ENCODE measurements at places on chromosomes 5 and 9. TPM values are rescaled to one million over a fixed set of nuclear protein-coding genes. Genes with fewer than 3 reads are reported as not detected.

- DNase-seq, result no peak
Observed at GRCh38 chr5:110354915-110355644, 371.4 kb downstream of the TMEM232 start.

The CCNO gene
- total RNA-seq, result not detected

The SSNA1 gene
- 63.9 TPM for total RNA-seq

The LRRC26 gene
- not detected for total RNA-seq

GRCh38 chr5:131747180-131748105 is 49.4 kb downstream of the FNIP1 start:
- peak; percentile 48 for DNase-seq

GRCh38 chr5:113253037-113253436 is 181.8 kb downstream of the TSSK1B start:
- DNase-seq, result no peak

DNA sequence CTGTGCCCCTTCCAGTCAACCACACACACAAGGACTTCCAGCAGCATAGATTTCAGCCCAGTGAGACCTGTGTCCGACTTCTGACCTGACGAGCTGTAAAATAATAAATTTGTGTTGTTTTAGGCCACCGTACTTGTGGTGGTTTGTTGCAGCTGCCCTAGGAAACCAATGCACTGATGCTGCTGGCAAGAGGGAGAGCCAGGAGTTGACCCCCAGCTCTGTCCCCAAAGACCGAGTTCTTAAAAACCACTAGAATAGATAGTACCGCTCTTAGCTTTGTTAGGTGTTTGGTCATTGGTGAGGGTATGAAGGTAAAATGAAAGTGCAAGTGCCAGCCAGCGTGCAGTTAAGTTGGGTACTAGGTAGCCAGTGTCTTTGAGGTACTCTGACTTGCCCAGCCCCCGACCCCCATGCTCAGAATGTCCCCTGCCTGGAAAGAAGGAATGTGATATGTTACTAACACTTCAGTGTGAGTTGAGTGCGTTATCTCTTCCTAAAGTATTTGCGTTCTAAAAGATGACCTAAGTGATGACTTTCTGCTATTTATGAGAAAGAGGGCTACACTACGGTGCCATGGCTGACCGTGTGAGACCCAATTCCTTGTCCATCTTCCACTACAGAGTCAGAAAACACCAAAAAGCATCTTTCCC is 185.6 kb downstream of the AOPEP start:
- no peak for DNase-seq

The PCDHAC1 gene
- total RNA-seq, result not detected

GRCh38 chr9:35557320-35557719 is 47.7 kb upstream of the TESK1 start:
- no peak for DNase-seq

DNA sequence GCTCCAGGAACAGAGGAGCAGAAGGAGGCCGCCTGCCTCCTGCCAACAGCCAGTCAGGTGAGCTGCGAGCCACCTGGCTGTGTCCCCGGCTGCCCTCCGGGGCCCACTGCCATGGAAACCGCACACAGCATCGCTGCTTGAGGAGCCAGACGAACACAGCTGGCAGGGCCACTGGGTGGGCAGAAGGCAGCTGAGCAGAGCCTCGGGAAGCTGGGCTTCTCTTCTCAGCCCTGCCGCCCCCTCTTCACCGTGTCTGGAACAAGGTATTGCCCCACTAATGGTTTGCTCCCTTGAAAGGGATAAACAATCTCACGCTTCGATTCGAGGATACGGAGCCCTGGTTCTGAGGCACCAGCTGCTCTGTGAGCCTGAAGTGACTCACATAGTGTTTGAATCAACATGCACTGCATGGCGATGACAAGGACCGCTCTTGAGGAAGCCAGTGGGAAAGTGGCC is 63.7 kb upstream of the RUFY1 start:
- DNase-seq, result peak; percentile 65

DNA sequence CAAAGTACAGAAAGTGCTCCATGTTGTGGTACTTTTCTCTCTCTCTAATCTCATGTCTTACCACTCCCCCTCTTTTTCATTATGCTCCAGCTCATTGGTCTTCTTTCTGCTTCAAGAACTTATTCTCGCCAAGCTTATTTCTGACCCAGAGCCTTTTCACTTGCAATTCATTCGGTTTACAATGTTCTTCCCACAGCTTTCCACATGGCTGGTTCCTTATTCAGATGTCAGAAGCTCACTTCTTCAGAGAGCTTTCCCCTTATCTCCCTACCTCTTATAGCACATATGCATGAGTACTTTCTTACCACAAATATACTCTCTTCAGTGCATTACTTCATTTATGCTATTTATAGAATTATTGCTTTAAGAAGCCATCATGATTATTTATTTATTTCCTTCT is 338.8 kb upstream of the ATP10B start:
- no peak for DNase-seq

- no peak for DNase-seq
Observed at GRCh38 chr9:20804489-20805250, 120.6 kb downstream of the FOCAD start.

GRCh38 chr5:43415935-43416802 is 4.0 kb upstream of the CCL28 start:
- no peak for DNase-seq

- DNase-seq, result no peak
Observed at GRCh38 chr9:114037249-114037648, 40.9 kb downstream of the AMBP start.

GRCh38 chr5:29262339-29263123 is 1931.0 kb upstream of the CDH6 start:
- no peak for DNase-seq

DNA sequence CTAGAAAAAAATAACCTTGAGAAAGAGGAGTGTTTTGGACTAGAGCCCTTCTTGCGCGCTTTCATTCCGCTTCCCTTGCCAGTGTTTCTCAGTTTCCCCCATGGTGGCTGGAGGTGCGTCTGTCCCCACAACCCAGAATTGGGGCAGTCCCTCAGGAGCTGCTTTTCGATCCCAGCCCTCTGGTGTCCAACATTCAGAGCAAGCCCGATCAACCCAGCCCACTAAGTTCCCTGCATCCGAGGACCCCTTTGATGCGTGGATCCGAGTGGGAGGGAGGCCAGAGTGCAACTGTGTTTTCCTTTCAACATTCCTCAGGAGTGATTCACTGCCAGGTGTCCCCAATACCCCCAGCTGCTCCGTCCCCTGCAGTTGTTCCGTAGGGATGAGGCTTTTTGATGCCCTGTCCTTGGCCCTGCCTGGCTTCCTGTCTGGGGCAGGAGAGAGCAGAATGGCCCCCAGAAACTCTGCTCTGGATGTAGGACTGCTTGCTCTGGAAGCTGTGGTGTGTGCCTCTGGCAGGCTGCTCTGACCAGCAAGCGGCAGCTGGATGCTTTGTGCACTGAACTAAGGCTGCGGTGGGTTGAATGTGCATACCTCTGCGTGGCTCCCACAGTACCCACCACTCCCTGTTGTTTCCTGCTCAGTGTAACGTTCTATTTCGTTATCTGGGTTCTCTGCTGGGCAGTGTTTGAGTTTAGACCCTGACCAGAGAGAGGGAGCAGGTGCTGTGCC is 117.5 kb downstream of the BOD1 start:
- DNase-seq, result peak; percentile 23

DNA sequence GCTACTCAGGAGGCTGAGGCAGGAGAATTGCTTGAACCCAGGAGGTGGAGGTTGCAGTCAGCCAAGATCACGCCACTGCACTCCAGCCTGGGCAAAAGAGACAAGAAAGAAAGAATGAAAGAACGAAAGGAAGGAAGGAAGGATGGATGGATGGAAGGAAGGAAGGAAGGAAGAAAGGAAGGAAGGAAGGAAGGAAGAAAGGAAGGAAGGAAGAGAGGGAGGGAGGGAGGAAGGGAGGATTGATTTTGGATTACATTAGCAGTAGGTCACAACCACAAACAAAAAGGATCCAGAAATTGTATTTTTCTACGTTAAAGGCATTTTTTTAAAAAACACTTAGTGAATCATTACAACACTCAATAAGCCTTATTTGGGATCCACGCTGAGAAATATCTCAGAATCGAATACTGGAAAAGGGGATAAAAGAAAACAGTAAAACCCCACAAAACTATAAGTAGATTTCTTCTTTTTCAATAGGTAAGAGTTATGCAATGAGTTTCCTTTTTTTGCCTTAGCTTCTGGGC is 136.9 kb upstream of the FREM1 start:
- DNase-seq, result no peak

The TRIM36 gene
- 0.18 TPM for total RNA-seq

DNA sequence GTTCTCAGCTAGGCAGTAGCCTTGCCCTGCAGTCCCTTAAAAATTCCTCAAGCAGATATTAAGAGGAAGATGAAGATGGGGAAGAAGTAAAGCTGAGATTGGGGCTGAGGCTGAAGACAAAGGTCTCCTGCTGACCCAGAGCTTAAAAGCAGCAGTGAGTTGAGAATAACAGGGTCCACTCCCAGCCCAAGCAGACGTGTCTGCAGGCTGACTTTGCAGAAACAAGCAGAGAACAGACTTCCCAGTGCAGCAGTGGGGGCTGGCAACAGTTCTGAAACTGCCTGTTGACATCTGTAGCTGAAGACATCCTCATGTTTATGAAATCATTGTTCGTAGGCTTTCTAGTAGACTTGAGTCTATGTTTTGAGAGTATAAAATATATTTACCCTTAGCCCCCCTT is 1.1 kb downstream of the CTXN3 start:
- no peak for DNase-seq

The NUTM2G gene
- not detected for total RNA-seq

The MYOT gene
- total RNA-seq, result not detected

The ZNF484 gene
- 11.8 TPM for total RNA-seq

GRCh38 chr9:38004809-38005560 is 64.0 kb downstream of the SHB start:
- DNase-seq, result no peak

DNA sequence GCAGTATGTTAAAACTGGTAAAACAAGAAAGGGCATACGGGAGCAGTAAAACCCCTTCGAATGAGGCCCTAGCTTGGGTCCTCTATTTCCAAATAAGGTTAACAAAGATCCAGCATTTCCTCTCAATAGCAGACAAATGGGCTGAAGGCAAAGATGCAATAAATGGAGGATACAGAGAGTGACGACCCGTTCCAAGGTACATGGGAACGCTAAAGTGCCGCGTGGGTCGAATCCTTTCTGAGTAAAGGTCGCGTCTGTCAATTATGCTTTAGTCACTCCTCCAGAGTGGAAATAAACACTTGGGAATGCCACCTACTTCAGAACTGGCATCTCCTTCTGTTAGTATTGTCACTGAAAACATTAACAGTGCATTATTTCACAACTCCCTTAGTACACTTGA is 24.7 kb downstream of the ARL15 start:
- no peak for DNase-seq

The RAB3C gene
- not detected for total RNA-seq

GRCh38 chr5:136043968-136044610 is 15.3 kb downstream of the TGFBI start:
- no peak for DNase-seq

The ADAMTS16 gene
- total RNA-seq, result 0.28 TPM

DNA sequence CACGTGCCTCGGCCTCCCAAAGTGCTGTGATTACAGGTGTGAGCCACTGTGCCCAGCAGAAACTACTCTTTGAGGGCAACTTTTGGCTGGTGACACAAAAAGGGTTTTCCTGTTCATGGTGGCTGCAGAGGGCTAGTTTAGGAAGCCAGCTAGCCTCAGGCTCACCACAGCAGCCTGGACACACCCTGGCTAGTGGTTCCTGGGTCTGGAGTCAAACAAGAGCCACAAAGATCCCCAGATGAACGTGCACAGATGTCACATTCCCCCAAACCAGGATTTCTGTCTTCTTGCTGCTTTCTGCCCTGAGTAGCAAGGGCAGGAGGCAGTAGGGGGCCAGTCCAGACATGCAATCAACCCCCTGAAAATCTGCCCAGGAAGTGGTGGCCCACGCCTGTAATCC is 6.8 kb downstream of the HBEGF start:
- DNase-seq, result no peak

DNA sequence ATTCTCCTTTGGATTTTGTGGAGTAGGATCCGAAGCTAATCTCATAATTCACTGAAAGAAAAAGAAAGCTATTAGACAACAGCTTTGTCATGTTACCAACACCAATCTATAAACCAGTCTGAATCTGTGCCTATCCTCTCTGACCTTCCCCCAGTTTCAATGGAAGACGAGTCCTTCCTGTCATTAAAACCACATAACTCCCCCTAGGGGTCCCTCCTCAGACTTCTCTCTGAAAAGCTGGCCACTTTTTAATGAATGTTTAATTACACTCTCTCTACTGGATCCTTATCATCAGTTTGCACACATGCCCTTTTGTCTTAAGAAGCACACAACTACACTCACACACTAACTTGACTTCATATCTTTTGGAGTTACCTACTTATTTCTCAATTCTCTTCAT is 98.0 kb upstream of the TSLP start:
- no peak for DNase-seq

- peak; percentile 53 for DNase-seq
Observed at GRCh38 chr9:79652598-79652997, 80.8 kb downstream of the TLE4 start.

DNA sequence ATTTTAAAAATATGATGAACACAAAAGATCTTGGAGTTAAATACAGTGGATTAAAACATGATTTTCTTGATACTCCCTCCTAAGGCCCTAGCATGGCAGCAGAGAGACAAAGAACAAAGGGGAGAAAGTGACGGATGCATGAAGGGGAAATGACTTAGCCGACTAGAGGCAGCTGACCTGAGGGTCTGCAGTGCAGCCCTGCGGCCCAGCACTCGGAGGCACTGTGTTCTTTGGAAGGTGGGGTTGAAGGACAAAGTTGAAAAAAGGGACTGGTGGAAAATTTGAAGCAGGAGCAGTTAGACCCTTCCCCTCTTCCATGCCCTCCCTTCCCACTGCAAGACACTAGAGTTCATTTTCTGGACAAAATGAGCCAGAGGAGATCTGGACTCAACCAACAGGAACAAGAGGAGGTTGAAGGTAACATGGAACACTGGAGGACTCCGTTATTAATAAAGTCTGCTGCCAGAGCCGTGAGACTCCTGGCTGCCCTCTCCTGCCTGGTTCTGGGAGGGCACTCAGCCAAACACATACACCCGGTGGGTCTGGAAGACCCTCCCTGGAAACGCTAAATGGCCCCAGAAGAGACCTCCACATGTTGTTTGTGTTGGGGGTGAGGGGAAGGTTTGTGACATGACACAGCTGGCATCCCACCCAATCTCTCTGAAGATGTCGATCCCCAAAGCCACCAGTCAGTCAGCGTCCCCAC is 98.1 kb downstream of the JMY start:
- DNase-seq, result no peak

GRCh38 chr5:101942321-101942882 is 353.7 kb downstream of the SLCO4C1 start:
- DNase-seq, result no peak

DNA sequence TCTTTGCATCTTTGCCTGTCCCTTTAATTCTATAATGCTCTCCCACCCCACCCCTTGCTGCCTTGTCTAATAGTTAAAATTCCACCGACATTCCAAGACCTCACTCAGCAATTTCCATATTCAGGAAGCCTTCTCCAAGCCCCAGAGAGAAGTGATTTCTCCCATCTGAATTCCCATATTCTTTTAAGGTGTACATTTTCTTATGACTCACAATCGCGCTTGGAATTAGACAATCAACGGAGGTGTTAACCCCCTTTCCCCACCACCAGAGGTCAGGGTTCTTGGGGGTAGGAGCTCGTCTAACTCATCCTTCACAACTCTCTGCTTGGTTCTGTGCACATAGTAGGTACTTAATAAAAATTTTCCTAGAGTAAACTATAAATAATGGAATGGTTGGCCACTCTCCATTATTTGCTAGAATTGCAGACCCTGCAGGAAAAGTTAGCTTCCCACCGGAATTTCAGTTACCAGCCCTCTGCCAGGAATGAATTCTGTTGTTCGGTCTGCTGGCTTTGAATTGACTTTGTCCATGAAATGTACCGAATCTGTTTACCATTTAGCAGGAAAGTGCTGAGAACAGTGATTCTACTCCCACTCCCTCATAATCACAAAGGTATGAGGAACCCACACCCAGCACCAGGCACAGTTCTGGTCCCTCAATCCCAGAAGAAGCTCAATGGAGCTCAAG is 5.0 kb downstream of the KCNIP1 start:
- DNase-seq, result no peak

The ZDHHC12 gene
- total RNA-seq, result 13.9 TPM
